GM12878 (cell line): ENCODE measurements at places on chromosomes 1 and 21.

- no peak for DNase-seq
Measured at GRCh38 chr1:41368366-41368765, 7.1 kb downstream of the FOXO6 start.

DNA sequence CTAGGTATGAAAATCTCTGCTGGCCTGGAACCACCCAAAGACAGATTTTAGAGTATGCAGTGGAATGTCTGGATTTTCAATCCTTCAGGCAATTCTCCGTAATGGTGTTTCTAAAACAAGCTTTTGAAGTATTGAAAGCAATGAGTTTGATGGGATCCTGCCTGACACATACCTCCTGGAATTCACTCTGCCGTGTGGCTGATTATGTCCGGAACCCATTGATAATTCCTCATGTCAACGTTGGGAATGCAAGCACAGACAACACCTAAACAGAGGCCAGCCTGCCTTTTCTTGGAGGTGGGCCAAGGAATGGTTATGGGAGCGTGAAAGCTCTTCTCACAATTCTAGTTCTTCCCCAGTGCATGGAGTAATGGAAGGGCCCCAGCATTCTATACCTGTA is 168.9 kb upstream of the HMCN1 start:
- DNase-seq = no peak

DNA sequence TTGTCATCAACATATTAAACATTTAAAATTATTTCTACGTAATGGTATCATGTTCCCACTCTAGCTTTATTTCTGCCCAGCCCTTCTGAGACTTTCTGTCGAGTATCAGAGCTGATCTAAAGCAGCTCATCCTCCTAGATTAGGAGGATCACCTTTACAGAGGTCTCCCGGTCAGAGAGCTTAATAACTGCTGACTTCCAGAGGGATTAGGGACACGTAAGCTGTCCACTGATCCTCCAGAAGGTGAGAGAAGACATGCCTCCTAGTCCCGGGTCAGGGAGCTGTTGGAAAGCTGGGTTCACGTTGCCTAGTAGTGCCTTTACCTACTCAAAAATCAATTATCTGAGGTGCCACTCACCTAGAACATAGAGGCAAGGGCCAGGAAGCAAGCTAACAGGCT is 31.2 kb upstream of the NADK start:
- no peak for DNase-seq

DNA sequence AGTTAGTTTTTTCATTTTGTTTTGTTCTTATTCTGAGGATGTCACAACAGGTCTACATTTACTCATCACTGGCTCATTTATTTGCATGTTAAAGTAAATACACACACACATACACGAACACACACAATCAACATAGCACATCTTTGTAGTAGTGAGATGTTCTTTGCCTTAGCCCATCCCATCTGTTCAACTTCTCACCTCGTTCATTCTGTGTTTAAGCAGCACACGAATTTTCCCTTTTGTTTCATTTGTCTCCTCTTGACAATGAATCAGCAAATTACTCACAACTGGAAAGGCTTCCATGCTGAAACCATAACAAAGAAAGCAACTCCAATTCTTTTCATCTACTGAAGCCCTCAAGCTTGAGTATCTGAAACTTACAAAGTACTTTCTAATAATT is 133.3 kb upstream of the CHRM3 start:
- DNase-seq = no peak

DNA sequence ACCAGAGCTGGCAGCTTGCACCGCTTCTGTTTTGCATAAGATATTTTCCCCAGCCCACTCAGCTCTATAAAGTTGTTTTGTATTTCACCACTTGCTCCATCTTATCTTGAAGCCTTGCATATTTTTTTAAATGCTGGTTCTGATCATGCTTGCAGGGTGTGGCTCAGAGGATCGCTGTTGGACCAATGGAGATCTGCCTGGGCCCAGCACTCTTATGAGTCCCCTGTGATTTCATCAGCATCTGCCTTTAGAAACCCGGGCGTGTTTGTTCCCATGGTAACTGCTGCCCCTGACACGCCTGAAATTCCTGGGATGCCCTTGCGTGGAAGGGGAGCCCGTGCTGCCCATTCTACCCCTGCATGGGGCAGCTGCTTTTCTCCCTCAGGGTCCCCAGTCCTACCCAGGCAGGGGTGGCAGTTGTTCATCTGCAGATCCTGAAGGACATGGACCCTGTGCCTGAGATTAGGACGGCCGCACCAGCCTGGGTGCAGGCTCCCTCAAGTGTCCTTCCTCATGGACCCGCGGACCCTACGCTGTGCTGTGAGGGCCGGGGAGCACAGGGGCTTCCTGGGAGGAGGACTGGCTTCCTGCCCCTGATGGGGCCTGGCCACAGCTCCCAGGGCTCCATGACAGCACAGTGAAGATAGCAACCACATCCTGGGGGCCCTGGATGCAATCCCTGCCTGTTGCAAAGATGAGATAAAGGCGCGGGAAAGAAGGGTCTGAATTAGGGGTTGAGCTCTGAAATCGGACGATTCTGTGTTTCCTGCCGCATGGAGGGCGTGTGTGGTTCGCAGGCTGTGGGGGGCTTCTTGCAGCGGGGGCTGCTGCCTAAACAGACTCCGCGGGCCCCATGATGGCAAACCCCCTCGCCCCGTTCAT is 226.5 kb downstream of the SDCCAG8 start:
- DNase-seq = no peak

- DNase-seq = no peak
Measured at GRCh38 chr1:67144696-67145095, 9.9 kb upstream of the C1orf141 start.

DNA sequence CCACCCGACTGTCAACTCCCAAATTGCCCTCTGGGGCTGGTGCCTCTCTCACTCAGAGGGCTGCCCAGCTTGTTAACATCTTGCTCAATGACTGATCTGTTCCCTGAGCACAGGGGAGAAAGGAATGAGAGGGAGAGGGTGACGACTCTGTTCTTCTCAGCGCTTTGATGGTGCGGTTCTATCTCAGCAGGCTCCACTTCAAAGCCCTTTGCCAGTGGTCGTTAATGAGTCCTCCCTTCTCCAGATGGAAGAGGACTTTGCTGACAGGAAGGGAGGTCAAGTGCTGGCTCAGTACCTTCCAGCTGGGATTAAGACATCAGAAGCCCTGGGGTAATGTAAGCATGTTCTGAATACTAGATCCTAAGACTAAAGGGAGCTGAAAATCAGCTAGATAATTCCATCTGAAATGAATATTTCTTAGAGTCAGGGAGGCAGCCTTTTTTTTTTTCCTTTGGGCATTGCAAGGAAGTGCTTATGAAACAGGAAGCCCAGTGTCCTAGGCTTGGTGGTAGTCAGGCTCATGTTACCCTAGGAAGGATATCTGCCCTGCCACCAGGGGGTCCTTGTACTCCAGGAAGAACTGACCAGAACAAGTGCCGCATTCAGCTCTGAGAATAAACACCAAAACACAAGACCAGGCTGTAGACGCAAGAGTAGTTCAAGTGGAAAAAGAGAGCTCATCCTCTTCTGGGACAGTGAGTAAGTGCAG is 4.7 kb downstream of the FMOD start:
- DNase-seq = no peak

GRCh38 chr1:162632698-162633080 is 425 bp downstream of the DDR2 start:
- DNase-seq = no peak

- no peak for DNase-seq
Measured at GRCh38 chr1:48530727-48531351, 58.8 kb upstream of the SPATA6 start.

GRCh38 chr1:86289161-86289560 is 107.0 kb downstream of the ODF2L start:
- DNase-seq = no peak

- DNase-seq = no peak
Measured at GRCh38 chr1:14597343-14598006, 1.0 kb upstream of the KAZN start.

DNA sequence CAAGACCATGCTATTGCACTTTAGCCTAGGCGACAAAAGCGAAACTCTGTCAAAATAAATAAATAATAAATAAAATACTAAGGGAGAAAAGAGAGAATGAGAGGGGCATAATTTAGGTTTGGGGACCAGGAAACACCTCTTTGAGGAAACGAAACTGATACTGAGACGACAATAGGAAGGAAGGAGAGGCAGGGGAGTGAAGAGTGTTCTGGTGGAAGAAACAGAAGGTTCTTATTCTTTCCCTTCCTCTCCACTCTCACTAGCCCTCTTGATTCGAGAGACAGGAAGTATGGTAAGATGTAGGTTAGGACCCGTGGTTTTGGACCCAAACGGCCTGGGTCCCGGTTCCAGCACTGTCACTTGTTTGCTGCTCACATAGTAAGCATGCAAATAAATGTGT is 1.6 kb upstream of the NKAIN1 start:
- no peak for DNase-seq

GRCh38 chr1:26020941-26021646 is 481 bp upstream of the EXTL1 start:
- no peak for DNase-seq

DNA sequence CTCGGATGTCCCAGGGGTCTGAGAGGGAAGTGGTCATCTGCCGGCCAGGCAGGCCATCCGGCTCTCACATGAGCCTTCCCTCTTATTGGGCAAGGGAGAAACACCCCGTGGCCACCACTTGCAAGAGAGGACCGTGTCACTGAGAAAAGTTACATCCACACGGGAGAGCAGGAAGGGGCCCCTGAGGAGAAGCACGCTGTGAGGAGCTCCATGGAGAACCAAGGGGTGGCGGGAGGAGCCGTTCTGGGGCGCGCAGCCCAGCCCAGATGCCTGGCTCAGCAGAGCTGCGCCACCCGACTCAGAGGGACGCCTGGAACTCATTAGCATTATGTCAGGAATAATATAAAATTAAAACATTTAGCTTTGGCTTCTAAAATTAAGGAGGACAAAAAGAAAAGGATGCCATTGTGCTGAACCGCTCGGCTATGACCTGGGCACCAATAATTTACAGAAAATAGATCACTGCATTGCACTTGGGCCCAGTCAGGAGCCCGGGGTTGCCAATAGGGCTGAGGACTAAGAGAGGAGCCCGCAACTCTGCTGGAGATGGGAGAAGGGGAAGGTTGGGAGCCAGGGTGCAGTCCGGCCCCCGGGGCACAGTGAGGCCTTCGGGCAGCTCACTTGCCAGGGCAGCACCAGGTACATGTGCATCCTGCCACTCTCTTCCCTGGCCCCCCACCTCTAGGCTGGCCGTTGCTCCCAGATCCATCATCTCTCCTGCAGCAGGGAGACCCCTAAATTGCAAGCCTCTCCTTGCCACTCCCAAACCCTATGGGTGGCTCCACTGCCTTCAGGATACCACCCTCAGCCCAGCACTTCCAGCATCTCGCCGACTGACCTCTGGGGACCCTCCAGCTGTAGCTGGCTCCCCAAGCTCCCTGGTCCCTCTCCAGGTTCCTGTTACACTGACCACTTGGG is 84.8 kb downstream of the DMRTB1 start:
- DNase-seq = no peak

DNA sequence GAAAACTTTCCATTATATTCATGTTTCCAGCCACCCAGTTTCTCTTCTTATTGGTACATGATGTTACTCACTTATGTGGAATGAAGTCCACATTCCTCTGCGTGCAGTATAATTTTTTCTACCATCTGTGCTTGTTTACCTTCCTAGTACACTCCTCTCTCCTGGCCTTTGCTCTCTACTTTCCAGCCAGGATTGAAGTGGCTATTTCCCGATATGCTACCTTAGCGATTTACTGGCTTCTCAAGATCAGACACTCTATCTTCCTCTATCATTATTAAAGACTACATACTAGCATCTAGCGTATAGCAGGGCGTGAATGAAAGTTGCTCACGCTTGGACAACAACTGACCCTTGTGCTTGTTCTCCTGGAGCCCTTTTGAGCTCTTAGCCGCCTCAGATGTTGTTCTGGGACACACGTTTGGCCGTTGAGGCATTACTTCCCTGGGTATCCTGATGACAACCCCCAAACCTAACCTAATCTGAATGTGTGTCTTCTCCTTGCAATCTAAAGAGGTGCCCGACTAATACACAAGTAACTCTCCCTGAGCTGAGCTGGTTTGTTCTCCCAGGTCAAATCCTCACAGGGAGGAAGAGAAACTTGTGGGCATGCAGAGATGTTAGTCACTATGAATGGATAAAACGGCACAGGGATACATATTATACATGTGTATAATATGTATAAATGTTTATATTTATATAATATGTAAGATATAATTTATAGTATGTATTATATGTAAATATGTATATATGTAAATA is 13.4 kb upstream of the MTARC2 start:
- DNase-seq = no peak

DNA sequence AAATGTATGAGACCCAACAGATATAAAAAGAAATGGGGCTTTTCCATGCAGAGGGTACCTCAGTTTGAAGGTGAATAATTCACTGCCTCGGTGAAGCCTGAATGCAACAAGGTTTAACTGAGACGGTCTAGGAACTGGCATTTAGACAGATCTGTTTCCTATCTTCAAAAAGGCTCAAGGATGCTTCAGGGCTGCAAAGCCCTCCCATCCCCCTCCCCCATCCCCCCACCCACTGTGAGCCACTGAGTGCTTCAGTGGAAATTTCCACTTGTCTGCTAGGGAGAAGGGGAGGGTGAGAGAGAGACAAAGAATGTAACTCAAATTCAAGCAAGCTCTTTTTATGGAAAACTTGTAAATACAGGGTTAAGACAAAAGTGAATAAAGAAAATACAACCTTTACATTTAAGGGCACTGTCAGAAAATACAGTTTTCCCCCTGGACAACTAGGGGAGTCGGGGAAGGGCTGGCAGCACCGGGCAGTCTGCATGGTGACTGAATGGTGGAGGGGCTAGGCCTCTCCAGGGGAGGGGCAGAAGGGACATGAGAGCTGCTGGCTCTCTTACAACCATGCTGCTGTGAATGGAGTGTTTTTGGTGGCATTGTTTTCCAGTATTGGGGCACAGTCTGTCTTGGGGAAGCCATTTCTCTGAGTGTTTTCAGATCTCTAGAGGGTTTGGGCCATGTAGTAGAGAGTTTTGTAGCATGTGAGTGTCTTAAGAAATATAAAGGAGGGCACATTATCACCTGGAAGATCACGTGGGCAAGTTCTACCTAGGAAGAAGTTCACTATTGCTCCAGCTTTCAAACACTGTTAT is 56.7 kb downstream of the MRPS6 start:
- DNase-seq = no peak

GRCh38 chr1:236851871-236852270 is 56.8 kb downstream of the MTR start:
- DNase-seq = no peak

GRCh38 chr1:11098931-11099309 is 749 bp downstream of the EXOSC10 start:
- no peak for DNase-seq

GRCh38 chr1:66752000-66752592 is at the start of gene DYNLT5:
DYNLT5 (plus strand) TSS chr1:66752459; CDS start chr1:66754659, 2,200 bp downstream.
- no peak for DNase-seq

DNA sequence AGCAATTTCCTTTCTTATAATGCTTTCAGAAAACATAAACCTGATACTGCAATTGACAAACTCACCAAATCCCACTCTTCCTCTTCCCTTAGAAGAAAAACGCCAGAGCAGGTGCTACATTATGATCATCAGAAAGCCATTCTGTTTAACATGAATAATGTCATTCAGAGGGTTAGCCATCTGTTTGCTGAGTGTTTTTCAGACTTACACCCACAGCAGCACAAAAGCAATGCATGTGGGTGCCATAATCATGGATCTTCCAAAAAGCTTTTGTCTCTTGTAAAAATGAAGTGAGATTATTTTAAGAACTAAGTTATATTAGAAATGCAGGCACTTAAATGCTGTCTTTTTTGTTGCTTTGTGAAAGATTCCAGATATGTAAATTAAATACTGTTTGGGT is 204.6 kb upstream of the TMPRSS15 start:
- no peak for DNase-seq
